ENCODE measurements at places on chromosomes 5 and 9.

GRCh38 chr9:109799792-109800191 lies 19.8 kb downstream of the PALM2AKAP2 start:
- DNase-seq = no peak

- DNase-seq = no peak
These were observed 124.0 kb downstream of the ESM1 start for GRCh38 chr5:54861212-54861894.

DNA sequence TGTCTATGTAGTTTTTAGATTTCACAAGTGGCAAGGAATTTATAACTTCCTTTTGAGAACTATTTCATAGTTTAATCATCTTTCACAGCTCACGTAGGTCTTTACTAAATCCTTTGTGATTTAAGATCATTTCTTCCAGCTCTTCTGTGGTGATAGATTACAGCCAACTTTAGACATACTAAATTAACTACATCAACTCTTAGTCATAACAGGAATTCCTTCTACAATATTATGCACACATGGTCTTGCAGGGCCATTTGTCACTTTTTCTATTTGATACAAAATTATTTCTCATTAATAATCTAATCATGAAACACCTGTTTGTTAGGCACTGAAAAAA lies 208.4 kb downstream of the PDE4D start:
- no peak for DNase-seq

- DNase-seq = no peak
These were observed 40.7 kb upstream of the PPP2R2B start for GRCh38 chr5:146919304-146919703.

- DNase-seq = peak; percentile 57
These were observed 55.1 kb downstream of the C9orf152 start for GRCh38 chr9:110152704-110153374.

DNA sequence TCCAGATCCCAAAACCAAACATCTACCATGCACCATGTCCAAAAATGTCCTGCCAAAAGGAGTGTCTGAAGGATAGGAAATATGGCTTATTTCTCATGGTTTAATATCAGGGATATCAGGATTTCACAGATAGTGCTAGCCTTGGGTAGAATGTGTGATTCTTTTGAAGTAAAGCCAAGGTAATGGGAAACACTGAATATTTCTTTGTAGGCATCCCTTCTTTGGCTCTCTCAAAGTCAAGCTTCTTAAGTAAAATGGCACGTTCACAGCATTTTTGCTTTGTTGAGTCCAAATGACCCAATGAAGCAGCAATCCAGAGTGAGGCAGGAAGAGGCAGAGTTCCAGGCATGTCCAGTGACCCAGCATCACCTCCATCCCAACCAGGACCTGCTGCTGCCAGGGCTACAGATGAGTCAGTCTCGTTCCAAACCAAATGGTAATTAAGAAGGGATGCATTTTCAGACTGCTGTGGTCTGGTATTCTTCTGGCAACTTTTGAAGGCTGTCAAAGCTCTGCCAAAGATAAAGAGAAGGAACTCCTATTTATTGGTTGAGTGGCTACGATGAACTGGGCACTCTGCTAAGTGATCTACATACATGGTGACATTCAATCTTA lies 678.8 kb upstream of the KLF4 start:
- no peak for DNase-seq

GRCh38 chr5:38569180-38569579 lies 12.7 kb upstream of the LIFR start:
- DNase-seq = no peak

- DNase-seq = no peak
These were observed 385.5 kb downstream of the RAB3C start for GRCh38 chr5:58968350-58968749.

DNA sequence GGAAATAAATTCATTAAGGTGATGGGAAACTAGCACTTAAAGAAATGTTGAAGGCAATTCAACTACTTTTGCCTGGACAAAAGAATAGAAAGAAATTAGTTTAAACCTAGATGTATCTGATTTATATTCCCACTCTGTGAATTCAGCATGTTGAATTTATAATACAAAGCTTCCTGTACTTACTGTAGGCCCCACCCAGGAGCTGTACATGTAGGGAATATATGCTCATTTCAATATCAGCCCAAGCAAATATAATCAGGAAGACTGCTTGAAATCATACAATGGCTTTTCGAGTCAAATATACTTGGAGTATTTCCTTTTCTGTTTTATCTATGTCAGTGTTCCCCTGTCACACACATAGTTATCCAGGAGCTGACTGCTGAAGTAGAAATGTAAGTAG lies 102.1 kb downstream of the OTULIN start:
- no peak for DNase-seq

GRCh38 chr9:35136866-35137265 lies 21.2 kb upstream of the ATOSB start:
- no peak for DNase-seq

DNA sequence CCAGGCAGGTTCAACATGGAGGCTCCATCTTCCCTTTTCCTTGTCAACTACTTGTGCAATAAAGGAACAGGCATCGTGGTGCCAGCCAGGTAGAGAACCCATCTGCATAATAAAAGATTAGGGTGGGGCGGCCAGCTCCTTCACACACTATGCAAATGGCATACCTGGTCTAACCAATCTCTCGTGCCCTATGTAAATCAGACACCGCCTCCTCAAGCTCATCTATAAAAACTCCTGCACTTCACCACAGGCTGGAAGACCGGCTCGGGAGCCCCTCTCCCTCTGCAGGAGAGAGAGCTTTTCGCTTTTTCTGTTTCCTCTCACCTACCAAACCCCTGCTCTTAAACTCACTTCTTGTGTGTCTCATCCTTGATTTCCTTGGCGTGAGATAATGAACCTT lies 244.3 kb upstream of the PUM3 start:
- no peak for DNase-seq

DNA sequence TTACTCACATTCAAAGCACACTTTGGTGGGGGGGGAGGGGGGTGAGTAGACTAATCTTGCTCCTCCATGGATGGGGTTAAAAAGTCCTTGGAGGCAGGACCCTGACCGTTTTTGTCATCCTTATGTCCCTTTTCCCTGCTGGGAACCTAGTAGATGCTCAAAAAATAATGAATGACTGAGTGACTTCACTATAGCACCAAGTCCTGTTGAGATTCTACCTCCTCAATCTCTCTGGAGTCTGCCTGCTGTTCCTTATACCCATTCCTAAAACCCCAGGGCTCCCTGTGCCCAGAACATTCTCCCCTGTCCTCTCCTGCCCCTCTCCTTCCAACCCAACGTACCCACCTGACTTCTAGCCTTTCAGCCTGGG lies 2.3 kb upstream of the CSF2 start:
- DNase-seq = no peak

DNA sequence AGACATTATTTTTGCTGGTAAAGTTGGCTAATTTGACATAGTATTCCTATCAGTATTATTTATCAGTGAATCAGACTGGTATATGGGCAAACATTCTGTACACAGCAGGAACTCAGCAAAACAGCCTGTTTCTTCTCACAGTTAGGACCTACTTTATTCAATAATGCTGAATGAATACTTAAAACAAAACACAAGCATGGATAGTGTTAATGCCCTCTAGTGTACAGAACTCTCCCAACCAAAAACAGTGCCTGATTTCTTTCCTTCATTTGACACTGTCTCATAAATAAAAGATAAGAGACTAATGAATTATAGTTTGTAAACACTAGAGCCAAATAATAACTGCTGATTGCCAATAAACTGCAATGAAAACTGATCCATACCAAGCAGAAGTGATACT lies 1113.3 kb downstream of the PTPRD start:
- DNase-seq = no peak

DNA sequence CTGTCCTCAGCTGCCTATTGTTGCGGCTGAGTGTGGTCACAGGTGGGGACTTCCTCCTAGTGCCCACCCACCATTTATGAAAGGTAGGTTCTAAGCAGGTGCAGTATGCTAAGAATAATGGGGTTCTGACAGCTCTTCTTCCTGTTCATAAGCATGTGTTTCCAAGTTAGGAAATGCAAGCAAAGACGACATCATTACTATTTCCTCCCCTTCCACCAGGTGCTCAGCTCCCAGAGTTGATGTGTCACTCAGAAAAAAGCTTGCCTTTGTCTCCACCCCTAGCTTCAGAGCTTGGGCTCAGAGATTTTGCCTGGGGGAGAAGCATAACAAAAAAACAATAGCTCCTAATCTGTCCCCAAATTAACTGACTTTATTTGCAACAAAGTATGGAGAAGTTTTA lies 1076.7 kb downstream of the NR2F1-AS1 start:
- DNase-seq = no peak

DNA sequence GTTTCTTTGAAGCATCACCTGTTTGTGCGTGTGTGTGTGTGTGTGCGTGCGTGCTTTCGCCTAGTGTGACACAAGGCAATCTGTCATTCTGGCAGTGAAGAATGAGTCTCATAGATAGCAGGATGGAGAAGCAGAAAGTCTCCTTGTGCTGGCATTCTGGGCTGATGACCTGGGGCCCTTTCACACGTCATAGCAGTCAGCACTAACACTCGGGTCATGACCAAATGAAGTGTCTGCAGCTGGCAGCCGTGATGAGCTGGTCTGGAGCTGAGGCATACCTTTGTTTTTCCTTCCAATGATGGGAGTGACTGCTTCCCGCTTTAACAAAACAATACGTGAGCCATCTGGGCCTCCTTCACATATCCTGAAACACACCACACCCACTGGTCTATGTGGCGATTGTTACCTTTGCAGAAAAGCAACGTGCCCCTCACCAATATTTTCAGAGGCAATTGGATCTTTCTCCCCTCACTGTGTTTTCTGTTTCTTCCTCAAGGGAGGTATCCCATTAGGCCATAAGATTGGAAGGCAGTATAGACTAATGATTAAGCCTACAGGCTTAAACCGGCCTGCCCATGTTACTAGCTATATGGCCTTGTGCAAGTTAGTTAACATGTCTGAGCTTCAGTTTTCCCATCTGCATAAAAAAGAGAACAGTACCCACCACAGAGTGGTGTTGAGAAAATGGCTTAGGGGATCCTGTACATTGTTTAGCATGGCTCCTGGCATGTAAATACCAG lies 88.8 kb downstream of the SREK1 start:
- DNase-seq = no peak

GRCh38 chr5:16589658-16590057 lies 27.1 kb downstream of the RETREG1 start:
- DNase-seq = no peak

DNA sequence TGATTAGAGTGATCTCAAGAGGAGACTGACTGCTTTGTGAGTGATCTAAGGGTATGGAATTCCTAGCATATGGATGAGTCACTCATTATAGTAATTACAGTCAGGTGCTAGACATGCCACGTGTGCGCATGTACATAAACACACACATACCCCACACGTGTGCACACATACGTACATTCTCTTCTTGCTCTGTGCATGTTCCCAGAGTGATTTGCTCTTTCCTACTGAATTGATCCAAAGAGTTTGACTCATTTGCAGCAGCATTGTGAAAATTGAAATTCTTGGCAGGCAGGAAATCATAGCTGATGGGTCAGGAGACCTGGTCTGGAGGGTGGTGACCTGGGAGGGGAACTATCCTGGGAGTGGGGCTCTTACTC lies 63.8 kb downstream of the ANGPTL2 start:
- DNase-seq = no peak

DNA sequence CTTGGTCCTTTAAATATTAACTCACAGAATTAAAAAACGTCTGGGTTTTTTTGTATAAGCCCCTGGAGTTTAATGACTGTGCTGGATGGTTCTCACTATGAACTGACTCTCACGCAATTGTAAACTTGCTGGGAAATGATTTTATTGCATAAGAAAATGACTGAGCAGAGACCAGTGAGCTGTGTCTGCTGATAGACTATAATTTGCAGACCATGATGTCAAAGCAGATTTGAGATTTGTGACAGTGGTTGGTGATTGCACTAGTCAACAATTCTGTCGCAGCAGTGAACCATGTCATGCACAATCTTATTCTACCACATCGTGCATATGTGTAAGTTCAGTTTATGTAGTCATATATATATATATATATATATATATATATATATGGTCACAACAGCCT lies 85.7 kb upstream of the C9orf72 start:
- no peak for DNase-seq

DNA sequence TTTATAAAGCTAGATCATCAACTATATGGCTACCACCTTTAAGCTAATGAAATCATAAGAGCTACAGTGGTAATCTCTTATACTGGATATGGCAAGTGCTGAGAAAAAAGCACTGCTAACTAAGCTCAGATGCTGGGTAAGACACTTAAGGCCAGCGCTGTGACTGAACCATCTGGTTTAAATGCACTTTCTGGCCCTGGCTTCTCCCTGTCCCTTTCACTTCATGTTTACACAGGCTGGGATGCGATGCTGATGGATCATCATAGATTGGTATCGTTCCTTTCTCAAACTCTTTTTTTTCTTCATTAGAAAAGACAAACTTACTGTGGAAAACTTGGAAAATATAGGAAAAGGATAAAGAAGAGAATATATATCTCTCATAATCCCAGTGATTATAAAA lies 52.3 kb downstream of the KIF24 start:
- DNase-seq = no peak

DNA sequence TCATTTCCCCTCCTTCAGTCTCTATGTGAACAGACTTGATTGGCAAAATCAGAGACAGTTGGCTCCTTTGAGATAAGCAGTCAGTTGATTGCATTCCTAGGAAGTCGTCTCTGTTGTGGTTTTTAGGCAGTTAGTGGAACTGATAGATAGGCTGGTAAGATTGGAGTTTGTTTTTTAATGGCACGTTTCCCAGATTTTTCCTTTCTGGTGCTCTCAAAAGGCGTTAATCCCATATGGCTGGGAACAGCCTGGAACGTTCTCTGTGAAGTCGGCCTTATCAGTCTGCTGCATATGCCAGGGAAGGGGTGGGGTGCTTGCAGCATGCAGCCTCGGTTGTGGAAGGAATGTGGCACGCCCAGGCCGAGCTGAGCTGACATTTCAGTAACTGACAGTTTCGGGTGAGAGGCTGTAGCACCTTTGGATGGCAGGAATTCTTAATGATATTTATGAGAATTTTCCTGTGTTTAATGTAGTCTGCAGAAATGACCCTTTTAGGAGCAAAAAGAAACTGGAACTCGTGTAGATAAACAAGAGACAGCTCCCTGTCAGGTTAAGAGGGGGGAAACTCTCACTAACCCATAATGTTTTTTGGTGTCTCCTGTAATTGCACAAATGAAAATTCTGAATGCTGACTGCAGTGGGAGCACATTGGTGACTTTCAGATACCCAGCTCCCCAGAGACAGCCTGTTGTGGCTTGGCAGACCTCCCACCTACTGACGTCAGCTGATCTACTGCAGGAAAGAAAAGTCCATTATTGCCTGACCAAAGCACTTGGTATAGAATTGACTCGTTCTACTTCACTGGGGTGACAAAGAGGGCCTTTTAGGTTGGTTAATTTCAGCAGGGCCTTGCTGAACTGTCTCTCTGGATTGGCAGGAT lies 6.3 kb downstream of the SPTAN1 start:
- peak; percentile 42 for DNase-seq

GRCh38 chr5:72922422-72922821 lies 33.4 kb upstream of the FCHO2 start:
- DNase-seq = no peak

DNA sequence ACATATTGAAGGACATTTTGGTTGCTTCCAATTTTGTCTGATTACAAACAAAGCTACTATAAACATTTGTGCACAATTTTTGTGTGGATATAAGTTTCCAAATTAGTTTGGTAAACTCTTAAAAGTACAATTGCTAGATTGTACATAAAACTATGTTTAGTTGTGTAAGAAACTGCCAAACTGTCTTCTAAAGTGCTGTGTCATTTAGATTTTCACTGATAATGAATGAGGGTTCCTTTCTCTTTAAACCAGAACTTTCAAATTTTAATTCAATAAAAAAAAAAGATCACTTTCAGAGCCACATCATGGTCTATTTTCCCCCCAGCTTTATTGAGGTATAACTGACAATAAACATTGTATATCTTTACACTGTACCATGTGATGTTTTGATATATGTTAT lies 74.0 kb upstream of the TRPC7 start:
- no peak for DNase-seq

All from CD4-positive, alpha-beta T cell treated with Interleukin-21 for 1 hour (primary cell).